ENCODE measurements at places on chromosomes 7 and 10.

- DNase-seq: no peak
These were observed 106.6 kb upstream of the COL1A2 start for GRCh38 chr7:94288096-94288495.

DNA sequence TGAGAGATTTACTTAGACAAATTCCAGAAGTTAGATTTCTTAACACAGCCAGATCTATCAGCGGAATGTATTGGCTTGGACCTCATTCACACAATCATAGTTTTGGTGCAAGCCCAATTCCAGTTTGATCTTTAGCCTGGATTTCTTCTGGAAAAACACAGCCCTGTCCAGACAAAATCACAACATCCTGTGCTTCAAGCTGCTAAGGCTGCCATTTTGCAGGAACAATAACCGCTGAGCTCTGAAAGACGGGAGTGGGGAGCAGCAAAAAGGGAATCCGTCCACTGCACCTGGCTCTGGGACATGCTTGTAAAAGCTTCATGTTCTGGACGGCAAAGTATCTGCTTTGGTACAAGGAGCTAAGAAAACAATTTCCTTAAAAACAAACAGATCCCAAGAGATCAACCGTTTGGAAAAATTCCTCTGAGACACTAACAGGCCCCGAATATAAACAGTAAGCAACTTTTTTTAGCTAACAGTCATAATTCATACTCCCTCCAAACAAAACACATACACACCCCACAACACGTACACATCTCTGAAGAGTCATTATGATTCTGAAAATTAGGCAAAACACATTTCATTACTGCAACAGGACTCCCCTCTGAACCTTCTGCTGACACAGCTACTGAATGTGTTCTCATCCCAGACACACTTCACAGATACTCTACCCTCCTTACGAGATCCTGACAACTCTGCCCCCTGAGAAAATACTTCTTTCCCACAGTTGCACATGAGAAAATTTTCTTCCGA is 32.4 kb downstream of the ITIH5 start:
- DNase-seq: no peak

DNA sequence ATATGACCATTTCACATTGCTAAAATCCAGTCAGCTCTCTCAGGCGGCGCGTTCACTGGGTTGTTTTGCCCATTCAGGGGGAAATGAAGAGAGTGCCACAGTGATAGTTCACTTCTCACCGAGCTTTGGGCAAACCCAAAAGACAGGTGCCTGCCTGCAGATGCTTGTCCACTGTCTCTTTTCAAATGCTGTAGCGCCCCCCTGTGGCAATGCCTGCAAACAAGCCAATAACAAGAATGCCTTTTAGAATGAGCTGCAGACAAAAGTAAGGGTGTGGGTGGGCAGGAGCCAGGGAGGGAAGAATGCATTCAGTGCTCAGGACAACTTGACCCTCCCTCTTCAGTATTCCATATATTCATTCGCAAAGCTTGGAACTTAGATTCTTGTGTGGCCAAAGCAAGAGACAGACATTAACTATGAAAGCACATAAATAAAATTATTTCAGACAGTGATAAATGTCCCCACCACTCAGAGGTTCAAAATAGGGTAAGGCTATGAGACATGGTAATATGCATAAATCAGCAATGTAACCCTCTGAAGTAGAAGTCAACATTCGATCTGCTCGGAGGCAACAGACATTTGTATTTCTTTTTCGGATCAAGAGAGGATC is 86.9 kb downstream of the JAZF1 start:
- peak; percentile 58 for DNase-seq

- no peak for DNase-seq
These were observed 63.7 kb upstream of the LRRC17 start for GRCh38 chr7:102849079-102849478.
